ENCODE measurements at places on chromosomes 1 and 21. TPM values are rescaled to one million over a fixed set of nuclear protein-coding genes. Genes with fewer than 3 reads are reported as not detected.

GRCh38 chr1:164703960-164704411 lies 145.0 kb downstream of the PBX1 start:
- no peak for DNase-seq

DNA sequence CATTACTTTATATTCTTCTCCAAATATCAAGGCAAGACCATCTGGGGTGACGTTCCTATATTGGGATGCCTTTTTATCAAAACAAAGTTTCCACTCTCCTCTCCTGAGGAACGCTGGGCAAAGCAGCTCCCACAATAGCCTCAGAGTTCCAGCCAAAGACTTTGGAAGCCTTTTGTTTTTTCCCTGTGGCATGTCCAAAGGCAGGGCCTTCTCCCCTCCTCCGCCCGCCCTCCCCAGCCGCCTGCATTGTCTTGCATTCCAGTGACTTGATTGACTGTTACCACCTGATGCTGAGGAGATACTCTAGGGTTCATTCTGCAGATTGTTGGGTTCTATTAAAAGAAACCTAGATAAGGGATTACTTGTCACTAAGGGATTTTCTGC lies 43.5 kb downstream of the PROX1 start:
- no peak for DNase-seq

DNA sequence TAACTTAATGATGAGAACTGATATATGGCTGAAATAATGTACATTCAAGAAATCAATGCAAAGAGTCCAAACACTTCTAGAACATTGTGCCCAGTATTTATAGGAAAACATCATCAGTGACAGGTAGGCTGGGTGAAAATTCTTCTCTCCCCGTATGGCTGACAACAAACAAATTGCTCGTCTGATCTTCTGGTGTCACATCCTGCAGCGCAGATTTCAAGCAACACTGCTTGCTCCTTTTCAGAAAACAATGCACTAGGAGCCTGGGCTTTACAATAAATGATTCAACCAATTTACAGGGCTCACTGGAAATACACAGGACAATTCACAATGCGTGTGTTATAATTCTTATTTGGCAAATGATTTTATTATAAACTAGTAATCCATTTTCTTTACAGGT lies 185.3 kb downstream of the RERE start:
- no peak for DNase-seq

DNA sequence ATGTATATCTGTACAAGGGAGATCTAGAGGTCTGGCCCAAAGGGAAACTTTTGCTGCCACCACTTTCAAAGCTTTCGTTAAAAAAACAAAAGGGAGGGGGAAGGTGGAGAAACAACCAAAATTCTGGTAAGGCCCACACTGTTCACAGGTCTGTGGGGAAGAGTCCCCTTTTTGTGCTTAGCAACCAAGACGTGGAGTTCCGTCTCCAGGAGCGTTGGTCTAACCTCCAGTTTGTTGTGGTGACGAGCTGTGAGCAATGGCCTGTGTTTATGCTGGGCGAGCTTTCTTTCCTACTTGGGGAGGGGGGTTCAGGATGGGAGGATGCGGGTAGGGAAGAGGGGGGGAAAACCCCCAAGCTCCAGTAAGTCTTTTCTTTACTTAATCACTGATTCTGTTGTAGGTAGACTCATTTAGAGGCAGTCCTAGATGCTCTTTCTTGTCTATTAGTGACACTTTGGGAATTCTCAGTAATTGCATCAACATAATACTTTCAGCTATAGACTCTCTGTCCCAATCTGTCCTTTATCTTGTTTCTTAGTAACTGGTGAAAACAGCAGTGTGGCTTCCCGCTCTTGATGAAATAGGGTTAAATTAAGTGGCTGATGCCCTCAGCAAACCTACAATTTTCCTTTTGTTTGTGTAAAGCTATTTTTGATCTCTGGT lies 1.5 kb downstream of the HIPK1 start:
- DNase-seq = no peak

DNA sequence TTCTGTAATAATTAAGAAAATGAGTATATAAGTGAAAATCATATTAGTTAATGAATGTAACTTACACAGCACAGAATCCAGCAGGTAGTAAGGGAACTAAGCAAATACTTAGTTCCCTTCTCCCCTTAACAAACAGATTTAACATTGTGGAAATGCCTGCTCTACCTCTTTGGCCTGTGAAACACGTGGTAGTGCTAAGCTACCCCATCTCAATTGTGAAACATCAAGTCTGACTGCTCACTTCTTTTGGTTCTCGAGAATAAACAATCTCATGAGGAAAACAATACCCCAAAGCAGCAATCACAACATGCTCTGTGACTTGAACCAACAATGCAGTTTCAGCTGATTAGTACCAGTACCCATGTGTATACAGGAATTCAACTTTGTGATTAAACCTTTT lies 4.7 kb downstream of the MYSM1 start:
- no peak for DNase-seq

- no peak for DNase-seq
These were observed 34.6 kb upstream of the HEATR1 start for GRCh38 chr1:236638945-236639344.

DNA sequence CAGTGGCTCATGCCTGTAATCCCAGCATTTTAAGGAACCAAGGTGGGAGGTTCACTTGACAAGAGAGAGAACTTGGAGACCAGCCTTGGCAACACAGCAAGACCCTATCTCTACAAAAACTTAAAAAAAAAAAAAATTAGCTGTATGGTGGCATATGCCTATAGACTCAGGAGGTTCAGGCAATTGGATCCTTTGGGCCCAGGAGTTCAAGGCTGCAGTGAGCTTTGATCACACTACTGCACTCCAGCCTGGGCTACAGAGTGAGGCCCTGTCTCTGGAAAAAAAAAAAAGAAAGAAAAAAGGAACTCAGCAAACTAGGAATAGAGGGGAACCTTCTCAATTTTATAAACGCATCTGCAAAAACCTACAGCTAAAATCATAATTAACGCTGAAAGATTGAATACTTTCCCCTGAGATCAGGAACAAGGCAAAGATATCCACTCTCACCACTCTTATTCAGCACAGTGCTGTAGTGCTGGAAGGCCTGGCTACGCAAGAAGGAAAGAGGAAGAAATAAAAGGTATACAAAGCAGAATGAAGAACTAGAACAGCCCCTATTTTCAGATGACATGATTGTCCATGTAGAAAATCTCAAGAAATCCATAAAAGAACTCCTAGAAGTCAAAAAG lies 21.6 kb downstream of the HSF2BP start:
- DNase-seq = no peak

DNA sequence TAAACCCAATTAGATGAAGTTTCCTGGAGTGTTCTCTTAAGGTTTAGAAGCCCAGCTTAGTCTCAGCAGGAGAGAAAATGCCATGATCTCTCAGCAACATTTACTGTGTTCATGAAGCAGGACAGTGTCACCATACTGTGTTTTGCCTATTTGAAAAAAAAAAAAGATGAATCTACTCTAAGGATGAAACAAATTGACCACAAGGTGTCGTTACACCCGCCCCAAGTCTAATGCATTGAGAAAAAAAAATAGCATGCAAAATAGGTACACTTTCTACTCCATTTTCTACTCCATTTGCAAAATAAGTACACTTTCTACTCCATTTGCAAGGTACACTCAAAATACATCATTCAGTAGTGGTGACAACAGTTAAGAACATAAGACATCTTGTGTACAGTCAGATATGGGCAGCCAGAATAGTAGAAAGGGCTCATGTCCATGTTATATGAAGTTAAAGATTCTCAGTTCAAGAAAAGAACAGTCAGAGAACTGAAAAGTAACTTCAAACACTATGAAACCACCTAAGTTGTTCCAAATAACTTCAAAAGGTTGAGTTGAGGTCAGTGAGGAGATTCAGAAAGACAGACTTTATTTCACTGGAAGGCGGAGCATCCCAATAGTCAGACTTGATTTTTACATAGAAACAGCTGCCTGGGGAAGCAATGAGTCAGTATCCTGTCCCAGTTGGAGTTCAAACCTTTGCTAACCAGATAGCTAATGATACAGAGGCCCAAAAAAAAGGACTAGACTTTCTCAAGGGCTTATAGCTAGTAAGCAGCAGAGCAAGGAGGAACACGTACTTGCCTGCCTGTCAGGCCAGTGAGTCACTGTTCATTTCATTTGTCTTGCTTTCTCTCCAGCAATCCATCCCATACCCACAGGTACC lies 13.3 kb downstream of the PLPPR5 start:
- DNase-seq = no peak

DNA sequence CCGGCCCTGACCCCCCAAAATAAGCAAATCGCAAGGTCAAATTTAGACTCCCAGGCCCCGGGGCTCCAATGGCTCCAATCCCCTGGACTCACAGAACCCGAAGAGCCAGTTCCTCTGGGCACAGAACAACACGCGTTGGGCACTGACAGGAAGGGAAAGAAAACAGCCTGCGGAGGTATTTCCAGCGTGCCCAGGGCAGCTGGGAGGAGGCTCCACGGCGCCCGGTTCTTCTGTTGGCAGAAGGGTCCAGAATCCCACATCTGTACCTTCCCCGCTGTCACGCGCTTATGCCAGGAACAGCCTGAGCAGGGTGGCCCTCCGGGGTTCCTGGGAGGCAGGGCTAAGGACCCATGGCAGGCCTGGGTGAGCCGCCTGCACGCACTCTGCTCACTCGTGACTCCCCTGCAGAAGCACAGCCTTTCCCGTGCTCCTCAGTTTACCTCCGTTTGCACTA lies 85.5 kb downstream of the RIPK4 start:
- DNase-seq = no peak

GRCh38 chr1:6953907-6954364 lies 168.7 kb downstream of the CAMTA1 start:
- DNase-seq = no peak

- no peak for DNase-seq
These were observed 208.3 kb downstream of the TOMM20 start for GRCh38 chr1:234920136-234920842.

DNA sequence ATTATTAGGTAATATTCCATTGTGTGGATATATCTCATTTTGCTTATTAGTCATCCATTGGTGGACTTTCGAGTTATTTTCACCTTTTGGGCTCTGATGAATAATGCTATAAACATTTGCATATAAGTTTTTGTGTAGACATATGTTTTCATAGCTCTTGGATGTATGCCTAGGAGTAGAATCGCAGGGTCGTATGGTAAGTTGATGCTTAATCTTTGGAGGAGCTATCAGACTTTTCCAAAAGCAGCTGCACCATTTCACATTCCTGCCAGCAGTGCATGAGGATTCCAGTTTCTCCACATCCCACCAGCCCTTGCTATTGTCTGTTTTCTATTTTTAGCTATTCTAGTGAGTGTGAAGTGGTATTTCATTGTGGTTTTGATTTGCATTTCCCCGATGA lies 120.3 kb upstream of the TMEM51 start:
- no peak for DNase-seq

GRCh38 chr1:211521102-211521815 lies 29.3 kb upstream of the RD3 start:
- DNase-seq = no peak

DNA sequence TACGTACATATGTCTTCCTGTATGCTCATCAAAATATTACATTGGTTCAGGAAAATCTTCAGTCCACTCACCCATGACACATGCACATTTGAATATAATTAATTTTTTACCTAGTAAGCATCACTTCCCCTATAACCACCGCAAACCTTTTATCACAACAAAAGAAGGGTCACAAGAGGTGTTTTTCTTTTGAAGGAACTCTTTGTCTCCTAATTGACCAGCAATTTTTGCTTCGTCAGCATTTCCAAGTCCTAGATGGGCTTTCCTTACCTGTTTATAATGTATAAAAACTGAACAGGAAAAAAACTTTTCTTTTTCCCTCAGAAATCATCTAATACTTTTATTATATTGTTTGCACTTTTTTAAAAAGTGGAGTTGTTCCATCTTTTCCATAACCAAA lies 631.3 kb downstream of the PLA2G4A start:
- DNase-seq = no peak

GRCh38 chr21:35607406-35607805 lies 452.9 kb downstream of the SETD4 start:
- DNase-seq = no peak

DNA sequence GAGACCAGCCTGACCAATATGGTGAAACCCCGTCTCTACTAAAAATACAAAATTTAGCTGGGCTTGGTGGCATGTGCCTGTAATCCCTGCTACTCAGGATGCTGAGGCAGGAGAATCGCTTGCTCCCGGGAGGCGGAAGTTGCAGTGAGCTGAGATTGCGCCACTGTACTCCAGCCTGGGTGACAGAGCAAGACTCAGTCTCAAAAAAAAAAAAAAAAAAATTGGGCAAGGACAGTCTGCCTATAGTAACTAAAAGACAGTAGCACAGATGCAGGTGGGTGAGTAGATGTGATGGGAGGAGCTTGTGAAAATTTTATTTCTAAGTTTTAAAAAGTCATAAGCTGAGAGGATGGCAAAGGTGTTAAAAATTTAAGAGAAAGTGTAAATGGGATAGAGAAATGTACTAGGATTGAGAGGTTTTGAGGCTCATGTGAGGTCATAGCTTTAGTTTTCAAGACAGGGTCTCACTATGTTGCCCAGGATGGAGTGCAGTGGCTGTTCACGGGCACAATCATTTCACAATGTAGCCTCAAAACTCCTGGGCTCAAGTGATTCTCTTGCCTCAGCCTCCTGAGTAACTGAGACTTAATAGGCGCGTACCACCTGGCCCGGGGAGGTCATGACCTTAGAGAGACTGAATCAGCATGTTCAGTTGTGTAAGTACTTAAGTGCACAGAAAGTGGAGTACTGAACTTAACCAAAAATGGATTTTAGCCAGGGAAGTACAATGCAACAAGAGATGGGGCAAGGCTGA lies 33.7 kb downstream of the PTP4A2 start:
- no peak for DNase-seq

DNA sequence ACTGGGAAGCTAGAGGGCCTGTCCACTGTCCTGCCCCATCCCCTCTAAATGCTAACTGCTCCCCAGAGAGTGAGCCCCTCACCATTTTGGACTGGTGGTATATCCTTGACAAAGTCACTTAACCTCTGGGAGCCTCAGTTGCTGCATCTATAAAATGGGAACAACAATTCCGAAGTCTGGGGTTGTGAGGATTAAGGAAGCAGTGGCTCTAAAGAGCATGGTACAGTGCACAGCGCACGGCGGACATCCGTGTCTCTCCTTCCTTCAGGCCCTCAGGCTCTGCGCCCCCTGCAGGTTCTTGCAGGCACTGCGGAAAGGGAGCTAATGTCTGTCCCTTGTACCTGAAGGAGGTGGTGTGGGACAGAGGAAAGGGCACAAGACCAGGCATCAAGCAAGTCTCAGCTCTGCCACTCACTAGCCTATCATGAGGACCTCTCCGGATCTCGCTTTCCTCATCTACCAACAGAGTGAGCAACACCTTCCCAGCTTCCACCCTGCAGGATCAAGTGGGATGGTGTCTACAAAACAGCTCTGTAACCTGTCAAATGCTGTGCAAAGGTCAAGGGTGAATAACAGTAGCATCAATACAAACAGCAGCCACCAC lies 20.1 kb downstream of the ECE1 start:
- no peak for DNase-seq

DNA sequence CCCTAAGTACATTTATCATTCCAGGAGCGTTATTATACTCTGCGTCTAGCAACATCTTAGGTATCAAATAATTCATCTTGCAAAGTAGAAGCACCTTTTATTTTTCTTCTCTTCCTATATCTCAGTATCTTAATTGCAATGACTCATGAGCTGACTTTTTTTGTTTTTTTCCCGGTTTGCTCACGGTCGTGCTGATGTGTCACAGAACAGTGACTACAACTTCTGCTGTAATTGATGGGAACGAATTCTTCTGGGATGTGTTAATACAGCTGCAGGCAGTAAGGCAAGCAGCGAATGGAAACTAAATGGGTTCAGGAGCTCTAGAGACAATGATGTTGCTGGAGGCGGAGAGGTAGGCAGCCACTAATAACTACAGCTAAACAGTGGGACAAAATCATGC lies 89.8 kb upstream of the TMPRSS15 start:
- DNase-seq = no peak

The SYCP1 gene
- total RNA-seq = not detected

The CYYR1 gene
- 2.3 TPM for total RNA-seq

The C4BPA gene
- total RNA-seq = not detected

The SEC16B gene
- total RNA-seq = 0.78 TPM
